ENCODE measurements at places on chromosomes 5 and 9.

DNA sequence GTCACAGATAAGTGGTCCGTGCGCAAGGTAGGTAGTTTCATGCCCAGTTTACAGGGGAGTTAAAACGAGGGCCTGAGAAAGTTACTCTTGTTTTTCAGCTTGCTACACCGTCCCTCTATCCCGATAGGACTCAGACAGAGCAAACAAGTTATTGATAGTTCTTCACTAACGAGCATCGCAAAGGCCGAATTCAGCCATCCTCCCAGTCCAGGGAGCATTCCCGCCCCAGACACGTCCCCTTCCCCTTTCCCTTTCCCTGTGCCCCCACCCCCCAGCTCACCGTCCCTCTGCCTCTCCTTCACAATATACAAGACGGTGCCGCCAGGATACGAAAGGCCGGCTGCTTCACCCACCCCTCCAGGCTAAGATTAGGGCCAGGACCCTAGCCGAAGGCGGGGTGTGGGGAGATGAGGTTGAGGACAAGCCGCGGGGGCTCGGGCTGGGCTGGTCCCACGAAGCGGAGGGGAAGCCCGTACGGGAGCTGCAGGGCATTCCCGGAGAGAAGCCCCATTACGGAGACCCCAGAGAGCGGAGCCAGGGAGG lies 599 bp downstream of the KIAA1191 start:
- no peak for DNase-seq

GRCh38 chr5:139182528-139183296 lies 15.5 kb downstream of the SIL1 start:
- DNase-seq = no peak

- no peak for DNase-seq
Measured at GRCh38 chr5:153658149-153658548, 167.7 kb downstream of the GRIA1 start.

- no peak for DNase-seq
Measured at GRCh38 chr5:74865804-74866595, at the start of gene FAM169A. FAM169A (minus strand) TSS chr5:74866387; CDS start chr5:74841676, 24,711 bp downstream.

DNA sequence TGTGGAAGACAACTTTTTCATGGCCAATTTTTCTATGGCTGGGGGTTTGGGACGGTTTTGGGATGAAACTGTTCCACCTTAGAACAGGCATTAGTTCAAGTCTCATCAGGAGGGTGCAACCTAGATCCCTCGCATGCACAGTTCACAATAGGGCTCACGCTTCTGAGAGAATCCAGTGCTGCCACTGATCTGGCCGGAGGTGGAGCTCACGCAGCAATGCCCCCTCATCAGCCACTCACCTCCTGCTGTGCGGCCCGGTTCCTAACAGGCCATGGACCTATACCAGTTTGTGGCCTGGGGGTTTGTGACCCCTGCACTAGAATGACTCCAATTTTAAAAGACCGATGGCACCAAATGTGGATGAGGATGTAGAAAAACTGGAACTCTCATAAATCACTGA lies 127.2 kb upstream of the IER5L start:
- DNase-seq = no peak

GRCh38 chr9:116087751-116088194 lies 65.8 kb upstream of the PAPPA start:
- no peak for DNase-seq

DNA sequence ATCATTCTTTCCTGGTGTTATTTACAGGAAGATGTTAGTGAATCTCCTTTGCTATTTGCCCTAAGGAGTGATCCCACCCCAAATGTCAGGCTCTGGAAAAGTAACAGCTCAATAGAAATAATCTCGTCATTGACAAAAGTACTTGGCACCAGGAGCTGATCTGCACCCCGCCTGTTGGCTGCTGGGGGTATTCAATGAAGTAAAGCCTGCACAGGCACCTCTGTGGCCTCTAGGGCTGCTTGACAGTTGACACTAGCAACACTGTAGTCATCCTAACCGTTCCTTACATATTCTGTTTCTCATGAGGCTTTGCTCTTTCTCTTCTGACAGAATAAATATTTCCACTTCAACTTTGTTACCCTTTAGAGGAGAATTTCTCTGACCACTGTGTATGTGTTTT lies 103.4 kb downstream of the DOCK2 start:
- DNase-seq = no peak

GRCh38 chr9:137798142-137798541 lies 79.4 kb upstream of the CACNA1B start:
- no peak for DNase-seq

- DNase-seq = no peak
Measured at GRCh38 chr9:36074055-36074454, 37.3 kb downstream of the RECK start.

DNA sequence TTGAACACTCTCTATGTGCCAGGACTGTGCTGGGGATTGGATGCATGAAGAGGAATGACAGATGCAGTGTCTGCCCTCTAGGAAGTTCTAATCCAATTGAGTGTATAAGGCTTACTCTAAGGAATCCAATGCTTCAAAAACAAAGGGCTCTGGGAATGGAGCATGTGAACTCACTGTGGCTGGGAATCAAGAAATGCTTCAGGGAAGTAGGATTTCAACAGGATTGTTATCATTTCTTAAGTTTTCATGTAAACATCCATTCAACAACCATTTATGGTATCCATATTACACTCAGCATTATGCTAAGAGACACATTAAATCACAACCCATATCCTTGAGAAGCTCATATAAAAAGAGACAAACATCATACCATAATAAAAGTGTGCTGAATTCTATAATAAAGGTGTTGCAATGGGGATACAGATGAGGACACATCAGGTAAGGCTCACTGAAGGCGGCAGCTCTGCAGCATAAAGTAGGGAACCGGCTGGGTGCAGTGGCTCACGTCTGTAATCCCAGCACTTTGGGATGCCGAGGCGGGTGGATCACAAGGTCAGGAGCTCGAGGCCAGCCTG lies 11.3 kb downstream of the SIL1 start:
- DNase-seq = no peak

- no peak for DNase-seq
Measured at GRCh38 chr9:16421532-16421931, 448.9 kb downstream of the BNC2 start.

GRCh38 chr5:129460936-129461710 lies 1.0 kb downstream of the ADAMTS19 start:
- no peak for DNase-seq

Measured in AML-193 (cell line).